ENCODE measurements at places on chromosomes 16 and 17.
A peak's percentile ranks its signal among the peaks of the same experiment; 100 is the strongest.

- no peak for DNase-seq
Measured at GRCh38 chr17:27585153-27585681, 45.8 kb upstream of the LGALS9 start.

DNA sequence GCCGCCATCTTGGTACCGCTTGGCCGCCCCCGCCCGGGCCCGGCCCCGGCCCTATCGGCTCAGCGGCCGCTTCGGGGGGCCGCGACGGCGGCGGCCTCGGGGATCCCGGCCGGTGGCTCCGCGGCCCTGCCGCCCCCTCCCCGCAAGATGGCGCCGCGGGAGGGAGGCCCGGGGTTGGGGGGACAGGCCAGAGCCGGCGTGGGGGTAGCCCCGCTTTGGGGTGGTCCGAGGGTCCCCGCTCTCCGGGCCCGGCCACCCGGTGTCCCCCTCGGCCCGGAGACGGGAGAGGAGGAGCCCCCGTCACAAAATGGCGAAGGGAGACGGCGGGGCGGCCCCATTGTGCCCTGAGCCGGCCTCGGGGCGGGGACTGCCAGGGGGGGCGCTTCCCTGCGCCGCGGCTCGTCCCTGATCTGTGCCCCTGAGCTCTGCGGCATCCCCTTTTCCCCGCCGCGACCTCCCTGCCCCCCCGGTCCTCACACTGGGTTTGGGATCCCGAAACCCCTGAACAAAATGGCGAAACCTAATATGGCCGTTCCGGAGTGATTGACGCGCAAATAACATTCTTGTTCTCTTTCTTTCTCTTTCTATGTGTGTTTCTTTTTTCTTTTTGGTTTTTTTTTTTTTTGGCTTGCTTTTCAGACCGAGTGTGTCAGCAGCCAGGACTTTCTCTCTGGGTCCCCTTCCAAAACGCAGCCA is 986 bp downstream of the HAPSTR1 start:
- DNase-seq = peak; percentile 64

DNA sequence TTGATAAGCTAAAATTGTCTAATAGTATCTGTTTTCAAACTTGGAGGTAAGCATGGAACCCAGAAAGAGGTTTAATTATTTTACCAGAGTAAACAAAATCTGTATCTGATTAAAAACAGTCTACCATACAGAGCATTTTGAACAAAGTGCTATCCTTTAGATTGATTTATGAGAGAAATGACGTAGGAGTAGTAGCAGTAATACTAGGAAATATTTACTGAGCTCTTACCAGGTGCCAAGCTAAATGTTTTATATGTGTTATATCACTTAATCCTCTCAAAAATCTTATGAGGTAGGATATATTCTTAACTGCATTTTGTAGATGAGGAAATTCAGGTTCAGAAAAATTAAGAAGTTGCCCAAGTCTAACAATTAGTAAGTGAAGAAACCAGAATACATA is 186.4 kb upstream of the NOG start:
- no peak for DNase-seq

DNA sequence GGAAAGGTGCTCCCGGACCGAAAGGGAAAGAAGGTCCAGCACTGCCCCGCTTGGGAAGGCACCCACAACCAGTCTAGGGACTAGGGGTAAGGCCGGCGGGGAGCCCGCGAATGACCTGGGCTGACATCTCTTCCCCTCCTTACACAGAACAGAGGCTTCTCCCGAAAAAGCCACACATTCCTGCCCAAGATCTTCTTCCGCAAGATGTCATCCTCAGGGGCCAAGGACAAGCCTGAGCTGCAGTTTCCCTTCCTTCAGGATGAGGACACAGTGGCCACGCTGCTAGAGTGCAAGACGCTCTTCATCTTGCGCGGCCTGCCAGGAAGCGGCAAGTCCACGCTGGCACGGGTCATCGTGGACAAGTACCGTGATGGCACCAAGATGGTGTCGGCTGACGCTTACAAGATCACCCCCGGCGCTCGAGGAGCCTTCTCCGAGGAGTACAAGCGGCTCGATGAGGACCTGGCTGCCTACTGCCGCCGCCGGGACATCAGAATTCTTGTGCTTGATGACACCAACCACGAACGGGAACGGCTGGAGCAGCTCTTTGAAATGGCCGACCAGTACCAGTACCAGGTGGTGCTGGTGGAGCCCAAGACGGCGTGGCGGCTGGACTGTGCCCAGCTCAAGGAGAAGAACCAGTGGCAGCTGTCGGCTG is 1.5 kb downstream of the CNP start:
- DNase-seq = no peak

DNA sequence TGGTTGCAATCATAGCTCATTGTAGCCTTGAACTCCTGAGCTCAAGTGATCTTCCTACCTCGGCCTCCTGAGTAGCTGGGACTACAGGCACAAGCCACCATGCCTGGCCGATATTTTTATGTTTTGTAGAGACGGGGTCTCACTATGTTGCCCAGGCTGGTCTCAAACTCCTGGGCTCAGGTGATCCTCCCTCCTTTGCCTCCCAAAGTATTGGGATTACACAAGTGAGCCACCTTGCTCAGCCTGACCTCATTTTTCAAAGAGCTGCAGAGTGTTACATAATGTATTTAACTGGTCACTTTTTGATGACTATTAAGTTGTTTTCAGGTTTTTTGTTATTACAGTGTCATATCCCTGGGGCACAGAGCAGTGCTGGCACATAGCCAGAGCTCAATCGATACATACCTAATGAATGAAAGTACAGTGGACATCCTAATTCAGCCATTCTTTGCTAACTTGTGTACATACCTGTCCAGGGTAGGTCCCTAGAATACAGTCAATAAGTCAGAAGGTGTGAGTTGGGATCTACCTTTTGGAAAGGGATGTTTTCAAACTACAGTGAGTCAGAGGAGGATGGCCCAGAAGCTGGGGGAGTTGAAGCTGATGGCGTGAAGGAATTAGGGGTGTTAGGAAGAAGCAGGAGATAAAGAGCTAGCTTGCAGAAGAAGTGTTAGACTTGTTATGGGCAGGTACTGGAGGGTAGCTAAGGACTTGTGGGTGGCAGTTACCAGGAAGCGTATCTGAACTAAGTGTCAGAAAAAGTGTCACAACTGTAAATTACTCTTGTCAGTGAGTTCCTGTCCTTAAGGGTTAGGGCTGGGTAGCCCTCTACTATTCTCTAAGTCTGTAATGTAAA is 20.1 kb upstream of the CYLD start:
- DNase-seq = no peak

DNA sequence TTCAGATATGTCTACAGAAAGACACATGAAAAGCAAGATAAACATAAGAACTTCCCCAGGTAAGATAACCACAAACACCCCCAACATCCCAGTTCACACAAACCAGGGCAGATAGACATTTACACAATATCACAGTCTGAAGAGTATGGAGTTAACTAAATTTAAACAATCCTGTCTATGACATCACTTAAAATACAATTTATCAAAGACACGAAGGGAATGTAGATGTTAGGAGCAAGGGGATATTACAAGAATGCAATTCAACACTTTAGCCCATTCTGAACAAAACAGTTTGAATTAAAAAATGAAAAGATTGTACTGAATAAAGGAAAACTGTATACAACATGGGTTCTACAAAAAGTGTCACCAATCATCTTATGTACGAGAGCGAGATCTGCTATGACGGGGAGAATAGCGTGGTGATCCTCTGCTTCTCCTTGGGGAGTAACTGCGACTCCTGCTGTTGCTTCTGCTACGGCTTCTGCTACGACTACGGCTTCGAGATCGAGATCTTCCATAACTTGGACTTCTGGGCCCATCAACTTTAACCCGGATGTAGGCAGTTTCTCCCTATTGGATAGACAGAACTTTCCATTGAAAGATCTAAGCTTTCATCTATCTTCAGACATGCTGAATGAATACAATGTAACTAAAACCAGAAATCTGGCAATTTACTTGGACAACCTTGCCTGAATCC is 1.9 kb downstream of the SRSF1 start:
- no peak for DNase-seq

- no peak for DNase-seq
Measured at GRCh38 chr16:60510208-60510607, 1526.0 kb downstream of the CDH8 start.

DNA sequence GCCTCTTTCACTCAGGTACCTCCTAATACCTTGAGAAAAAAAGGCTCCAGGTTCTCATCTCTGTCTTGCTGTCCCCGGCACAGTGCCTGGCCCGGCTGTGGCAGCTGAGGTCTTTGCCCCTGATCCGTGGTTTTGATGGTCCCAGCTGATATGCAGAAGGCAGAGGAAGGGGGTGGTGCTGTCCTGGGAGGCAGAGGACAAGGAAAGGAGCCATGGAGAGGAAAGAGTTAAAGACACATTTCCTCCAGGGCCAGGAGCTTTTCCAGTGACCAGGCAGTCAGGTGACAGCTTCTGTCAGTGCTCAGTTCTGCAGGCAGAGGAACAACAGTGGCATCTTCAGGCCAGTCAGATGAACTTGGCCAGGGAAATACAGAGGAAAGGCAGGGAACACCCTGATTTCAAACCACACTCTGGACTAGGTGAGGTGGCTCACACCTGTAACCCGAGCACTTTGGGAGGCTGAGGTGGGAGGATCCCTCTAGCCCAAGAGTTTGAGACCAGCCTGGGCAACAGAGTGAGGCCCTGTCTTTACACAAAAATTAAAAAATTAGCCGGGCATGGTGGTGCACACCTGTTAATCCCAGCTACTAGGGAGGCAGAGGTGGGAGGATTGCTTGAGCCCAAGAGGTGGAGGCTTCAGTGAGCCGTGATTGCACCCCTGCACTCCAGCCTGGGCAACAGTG is 3.3 kb upstream of the COG1 start:
- no peak for DNase-seq

- DNase-seq = no peak
Measured at GRCh38 chr16:55406651-55407050, 72.3 kb upstream of the MMP2 start.

- no peak for DNase-seq
Measured at GRCh38 chr17:21174713-21175112, 39.2 kb downstream of the TMEM11 start.

DNA sequence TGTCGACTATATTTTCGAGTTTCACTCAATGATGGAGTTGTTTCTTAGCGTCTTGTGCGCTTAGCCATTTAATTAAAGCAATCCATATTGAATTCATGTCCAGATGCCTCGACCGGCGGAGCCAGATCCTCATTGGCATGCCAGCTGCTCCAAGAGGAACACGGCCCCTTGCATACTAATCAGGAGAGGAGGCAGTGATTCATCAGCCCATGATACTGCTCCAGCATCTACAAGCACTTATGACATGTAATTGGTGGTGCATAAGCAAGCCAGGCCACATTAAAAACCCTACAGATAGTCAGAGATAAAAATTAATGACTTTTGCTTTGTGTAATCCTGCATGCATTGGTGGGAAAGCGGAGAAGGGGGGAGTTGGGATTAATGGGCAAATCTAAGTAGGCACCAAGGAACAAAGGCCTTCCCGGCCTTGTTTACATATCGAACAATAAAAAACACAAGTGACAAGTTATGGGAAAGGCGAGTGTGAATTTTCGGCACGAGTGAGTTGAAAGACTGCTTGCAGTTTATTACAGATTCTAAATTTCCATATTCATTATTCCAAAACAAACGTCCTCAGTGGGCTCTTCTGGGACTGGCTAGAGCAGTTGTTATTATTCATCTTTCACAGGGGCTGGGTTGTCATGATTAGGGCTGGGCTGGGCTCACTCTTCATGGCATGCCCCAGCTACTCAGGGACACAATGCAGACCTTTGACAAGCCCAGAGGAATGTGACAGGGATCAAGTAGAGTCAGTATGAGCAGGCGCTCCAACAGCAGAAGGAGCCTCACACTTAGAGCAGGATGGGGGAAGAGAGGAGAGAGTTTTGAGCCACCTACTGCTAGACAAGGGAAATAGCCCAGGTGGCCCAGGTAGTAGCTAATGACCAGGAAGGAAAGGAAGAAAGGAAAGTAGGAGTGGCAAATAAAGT is 281.7 kb upstream of the ZFHX3 start:
- DNase-seq = no peak

- DNase-seq = no peak
Measured at GRCh38 chr16:13634959-13635358, 285.0 kb upstream of the ERCC4 start.

DNA sequence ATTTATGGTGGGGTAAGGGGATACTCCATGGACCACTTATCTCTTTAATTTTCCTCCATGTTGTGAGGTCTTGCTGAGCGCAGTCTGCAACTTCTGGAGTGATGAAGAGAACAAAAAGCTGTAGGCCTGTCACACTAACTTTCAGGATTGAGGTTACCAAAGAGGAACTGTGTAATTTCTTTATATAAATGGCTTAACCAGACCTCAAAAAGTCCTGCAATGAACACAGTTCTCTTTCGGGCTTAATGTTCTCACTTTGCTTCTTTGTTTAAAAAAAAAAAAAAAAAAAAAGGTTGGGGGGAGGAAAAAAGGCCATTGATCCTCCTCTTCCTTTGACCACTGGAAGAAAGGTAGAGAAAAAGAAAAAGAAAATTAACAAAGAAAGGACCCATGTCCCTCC is 86.8 kb upstream of the SOX9 start:
- DNase-seq = no peak

DNA sequence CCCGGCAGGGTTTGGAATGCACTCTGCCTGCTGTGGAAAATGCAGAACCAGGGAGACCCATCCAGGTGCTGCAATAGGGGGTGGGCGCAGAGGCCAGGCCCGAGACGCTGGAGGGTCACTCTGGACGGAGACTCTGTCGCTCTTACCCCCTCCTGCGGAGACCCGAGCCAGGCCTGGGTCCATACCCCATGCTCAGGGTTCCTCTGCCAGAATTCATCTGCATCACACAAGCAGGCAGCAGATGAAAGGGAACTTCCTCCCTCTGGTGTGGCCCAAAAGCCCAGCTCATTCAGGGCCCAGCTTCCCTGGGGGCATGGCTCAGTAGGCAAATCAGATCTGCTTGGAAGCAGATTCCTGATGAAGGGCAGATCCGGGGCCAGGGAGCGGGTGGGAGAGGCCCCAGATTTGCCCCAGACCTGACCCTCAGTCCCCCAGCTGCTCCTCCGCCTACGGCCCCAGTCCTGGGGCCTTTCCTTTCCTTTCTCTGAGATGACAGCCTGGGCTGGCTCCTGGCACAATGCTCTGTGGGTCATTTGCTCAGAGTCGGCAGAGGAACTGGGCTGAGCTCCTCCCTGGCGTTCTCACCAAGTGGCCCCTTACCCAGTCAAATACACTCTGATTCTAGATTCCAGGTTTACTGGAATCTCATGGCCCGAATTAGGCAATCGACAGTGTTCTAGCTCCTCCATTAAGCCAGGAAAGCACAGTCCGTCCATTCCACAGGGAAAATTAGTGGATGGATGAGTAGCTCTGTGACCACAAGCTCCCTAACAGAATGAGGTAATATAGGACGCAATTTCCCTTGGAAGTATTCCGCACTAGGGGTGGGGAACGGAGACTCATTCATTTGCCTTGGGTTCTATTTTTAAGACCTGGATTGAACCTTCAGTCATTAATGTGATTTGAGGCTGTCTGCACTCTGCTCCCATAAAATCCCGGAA is 19.1 kb upstream of the RASD1 start:
- peak; percentile 56 for DNase-seq

GRCh38 chr16:6484081-6484480 is 848.6 kb upstream of the RBFOX1 start:
- DNase-seq = no peak

GRCh38 chr17:7080456-7081041 is 498 bp upstream of the CLEC10A start:
- DNase-seq = no peak

Data from left hindlimb (tissue), 1 donor.